ENCODE measurements at places on chromosomes 2 and 18. TPM values are rescaled to one million over a fixed set of nuclear protein-coding genes. Genes with fewer than 3 reads are reported as not detected.

The ESPNL gene
- total RNA-seq: 1.1 TPM

The CPS1 gene
- total RNA-seq: 27.5 TPM

The ZNF521 gene
- not detected for total RNA-seq

The CXCR1 gene
- total RNA-seq: not detected

The PLEK gene
- total RNA-seq: not detected

The CYTIP gene
- total RNA-seq: not detected

Data from PC-9 (cell line).